ENCODE measurements at places on chromosomes 7 and 10.

DNA sequence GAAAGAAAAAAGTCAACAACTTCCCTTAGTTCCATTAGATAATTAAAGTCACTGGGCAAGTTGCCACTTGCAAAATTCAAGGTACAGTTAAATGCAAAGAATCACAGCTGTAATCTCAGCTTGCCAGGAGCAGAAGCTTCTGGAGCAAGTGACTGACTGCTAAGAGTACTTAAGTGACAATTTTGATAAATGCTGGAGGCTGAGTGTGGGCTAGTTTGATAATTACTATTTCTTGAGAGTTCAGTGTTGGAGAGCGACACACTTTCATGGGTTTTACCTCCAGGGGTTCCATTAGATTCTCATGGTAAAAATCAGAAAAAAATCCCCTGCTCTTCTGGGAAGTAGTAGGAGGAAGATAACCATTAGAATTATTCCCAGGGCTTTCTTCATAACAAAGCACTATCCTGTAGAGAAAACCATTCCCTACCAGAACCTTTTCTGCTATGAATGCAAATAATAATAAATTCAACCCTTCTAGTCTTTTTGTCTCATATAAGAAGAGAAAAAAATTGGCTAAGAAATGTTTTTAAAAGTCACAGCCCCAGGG lies 486.3 kb downstream of the POM121L12 start:
- DNase-seq, result no peak

- DNase-seq, result no peak
Observed at GRCh38 chr7:18345641-18346234, 149.8 kb upstream of the HDAC9 start.

DNA sequence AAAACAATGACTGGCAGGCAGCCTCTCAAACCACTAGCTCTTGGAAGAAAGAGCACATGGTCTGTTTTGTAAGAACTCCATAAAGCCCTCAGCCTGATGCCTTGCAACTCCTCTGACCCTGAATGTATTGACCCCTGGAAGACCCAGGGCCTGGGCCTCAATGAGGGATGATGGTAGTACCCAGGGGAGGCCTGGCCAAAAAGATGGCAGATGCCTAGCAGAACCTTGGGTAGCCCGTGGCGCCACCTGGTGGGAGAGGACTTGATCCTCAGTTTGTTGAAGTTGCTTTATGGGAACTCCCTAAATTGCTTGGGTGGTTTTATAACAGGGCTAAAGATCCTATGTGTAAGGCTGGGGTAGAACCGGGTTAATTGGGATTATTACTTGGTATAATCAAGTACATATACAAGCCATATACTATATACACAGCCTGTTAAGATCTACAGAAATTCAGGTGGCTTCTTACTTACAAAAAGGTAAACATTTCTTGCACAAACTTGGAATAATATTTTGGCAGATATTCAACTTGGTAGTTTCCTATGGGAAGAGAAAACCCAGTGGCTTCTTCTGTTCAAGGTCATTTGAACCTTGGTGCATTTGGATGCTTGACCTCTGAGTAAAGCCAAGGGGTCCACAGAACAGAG lies 95.8 kb upstream of the CACUL1 start:
- peak; percentile 55 for DNase-seq

- no peak for DNase-seq
Observed at GRCh38 chr10:110151467-110151866, 55.9 kb upstream of the MXI1 start.

GRCh38 chr10:12081470-12081869 lies 12.7 kb downstream of the DHTKD1 start:
- DNase-seq, result no peak

- no peak for DNase-seq
Observed at GRCh38 chr7:52786174-52786573, 249.3 kb upstream of the POM121L12 start.

GRCh38 chr7:41996381-41997035 lies 240.5 kb downstream of the GLI3 start:
- DNase-seq, result no peak

DNA sequence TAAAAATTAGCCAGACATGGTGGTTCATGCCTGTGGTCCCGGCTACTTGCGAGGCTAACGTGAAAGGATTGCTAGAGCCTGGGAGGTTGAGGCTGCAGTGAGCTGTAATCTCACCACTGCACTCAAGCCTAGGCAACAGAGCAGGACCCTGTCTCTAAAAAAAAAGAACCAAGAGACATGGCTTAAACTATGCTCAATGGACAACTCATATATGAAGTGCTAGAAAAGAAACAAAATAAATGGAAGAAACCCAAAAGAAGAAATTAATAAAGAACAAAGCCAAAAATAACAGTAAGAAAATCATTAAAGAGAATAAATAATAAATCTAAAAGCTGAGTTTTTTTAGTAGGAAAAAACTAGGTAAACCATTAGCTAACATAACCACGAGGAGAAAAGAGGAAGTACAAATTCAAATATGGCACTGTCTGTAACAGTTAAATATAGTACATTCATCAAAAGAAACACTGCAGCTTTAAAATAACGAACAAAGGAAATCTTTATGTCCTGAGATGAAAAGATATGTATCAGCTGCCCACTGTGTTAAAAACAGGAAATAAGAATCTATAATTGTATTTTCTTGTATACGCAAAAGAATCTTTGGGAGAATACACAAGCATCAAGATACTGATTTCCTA lies 48.7 kb downstream of the UPF2 start:
- DNase-seq, result no peak

DNA sequence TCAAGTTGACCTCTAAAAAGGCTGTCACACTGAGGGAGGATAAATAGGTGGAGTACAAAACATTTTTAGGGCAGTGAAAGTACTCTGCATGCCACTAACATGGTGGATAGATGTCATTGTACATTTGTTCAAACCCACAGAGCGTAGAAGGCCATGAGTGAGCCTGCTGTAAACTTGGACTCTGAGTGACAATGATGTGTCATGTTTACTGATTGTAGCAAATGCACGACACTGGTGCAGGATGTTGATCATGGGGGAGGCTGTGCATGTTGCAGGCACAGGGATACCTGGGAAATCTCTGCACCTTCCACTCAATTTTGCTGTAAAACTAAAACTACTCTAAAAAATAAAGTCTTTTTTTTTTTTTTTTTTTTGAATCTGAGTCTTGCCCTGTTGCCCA lies 52.5 kb upstream of the GRID1 start:
- no peak for DNase-seq

DNA sequence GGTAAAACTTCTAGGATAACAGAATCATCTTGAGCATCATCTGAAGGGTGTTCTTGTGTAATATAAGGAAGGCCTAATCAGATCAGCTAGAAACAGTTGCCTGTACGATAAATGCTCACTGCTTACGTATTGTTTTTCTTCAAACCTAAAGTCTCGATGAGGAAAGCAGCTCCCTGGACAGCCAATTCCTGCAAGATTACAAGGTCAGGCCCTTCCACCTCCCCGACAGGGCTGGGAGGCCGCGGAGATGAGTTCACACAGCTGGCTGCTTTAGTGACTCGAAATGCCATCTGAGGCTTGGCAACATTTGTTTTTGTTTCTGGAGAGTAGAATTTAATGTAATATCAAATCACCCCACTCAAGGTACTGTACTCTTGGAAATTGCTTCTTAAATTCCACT lies 95.1 kb upstream of the PFKP start:
- DNase-seq, result no peak

DNA sequence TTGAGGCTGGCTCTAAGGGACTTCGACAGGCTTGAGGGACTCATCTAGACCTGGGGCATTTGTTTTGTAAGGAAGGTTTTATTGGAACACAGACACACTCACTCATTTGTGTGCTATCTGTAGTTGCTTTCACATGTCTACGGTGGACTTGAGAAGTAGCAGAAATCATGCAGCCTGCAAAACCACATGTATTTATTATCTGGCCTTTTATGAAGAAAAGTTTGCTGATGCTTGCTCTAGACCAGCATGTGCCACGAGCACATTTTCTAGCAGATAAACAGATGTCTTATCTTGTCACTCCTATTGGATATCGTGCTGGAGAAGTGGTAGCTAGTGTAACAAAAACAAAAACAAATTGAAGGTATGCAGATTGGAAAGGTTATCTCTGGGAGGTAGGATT lies 9.8 kb downstream of the UPP1 start:
- DNase-seq, result no peak

GRCh38 chr7:98126311-98127142 lies 19.9 kb downstream of the LMTK2 start:
- DNase-seq, result no peak

- DNase-seq, result no peak
Observed at GRCh38 chr7:17939211-17939605, 1.1 kb downstream of the SNX13 start.

GRCh38 chr7:111137296-111138192 lies 46.6 kb downstream of the LRRN3 start:
- peak; percentile 20 for DNase-seq

GRCh38 chr10:113732966-113733365 lies 18.5 kb upstream of the PLEKHS1 start:
- DNase-seq, result no peak

DNA sequence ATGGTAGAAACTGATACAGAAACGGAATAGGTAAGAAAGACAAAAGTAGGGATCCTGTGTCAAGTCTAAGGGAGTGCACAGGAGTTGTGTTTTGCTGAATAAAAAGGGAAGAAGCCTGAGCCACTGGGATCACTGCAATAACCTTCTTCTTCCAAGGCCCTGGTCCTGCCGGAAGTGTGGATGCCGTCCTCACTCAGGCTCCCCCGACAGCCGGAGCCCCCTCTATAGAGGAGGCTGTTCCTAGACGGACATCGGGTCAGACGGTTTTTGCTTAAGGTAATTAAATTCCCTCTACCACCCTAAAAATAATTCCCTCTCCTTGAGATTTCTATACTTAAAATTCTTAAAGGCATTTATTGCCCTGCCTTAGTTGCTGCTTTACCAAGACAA lies 566.9 kb downstream of the PTPRN2 start:
- DNase-seq, result no peak

DNA sequence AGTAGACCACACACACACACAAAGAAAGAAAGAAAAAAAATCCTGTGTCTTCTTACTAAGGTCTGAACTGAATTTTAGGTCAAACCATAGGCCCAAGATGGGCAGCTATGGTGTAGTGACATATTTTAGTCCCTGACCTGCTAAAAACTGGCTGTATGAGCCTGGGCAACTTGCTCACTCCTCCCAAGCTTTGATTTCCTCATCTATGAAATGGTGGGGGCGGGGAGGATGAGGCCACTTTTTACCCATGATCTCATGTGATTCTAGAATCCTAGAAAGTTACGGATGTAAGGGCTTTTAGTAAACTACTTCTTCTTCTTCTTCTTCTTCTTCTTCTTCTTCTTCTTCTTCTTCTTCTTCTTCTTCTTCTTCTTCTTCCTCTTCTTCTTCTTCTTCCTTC lies 6.1 kb upstream of the CCL24 start:
- DNase-seq, result no peak

- DNase-seq, result no peak
Observed at GRCh38 chr10:35378541-35379210, 42.4 kb downstream of the CCNY start.

DNA sequence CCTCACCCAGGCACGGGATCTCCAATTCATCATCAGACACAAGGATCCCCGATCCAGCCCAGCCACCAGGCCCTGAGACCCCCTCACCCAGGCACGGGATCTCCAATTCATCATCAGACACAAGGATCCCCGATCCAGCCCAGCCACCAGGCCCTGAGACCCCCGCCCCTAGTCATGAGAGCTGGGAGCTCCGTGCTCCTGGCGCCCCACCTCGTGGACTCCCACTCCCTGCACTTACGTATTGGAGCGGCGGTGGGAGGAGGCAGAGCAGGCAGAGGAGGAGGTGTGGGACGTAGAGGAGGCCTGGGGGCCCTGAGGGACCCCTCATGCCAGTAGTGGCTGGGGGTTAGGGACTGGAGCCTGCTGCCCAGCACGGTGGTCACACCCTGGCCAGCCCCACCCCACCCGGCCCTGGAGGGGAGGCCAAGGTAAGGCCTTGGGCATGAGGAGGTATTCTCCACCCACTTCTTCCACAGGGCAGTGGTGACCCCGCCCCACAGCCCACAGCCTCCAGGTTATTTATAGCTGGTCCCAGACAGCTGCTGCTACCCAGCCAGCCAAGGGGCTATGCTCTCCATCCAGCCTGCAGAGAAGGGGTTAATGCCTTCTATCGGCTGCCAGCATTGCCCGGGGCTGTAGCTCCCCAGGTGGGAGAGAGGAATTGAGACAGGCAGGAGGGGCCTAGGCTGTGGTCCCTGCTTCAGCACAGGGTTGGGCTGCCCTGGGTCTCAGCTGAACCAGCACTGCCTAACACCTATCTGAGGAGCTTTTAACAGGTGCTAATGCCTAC lies 17.6 kb upstream of the CRHR2 start:
- no peak for DNase-seq

DNA sequence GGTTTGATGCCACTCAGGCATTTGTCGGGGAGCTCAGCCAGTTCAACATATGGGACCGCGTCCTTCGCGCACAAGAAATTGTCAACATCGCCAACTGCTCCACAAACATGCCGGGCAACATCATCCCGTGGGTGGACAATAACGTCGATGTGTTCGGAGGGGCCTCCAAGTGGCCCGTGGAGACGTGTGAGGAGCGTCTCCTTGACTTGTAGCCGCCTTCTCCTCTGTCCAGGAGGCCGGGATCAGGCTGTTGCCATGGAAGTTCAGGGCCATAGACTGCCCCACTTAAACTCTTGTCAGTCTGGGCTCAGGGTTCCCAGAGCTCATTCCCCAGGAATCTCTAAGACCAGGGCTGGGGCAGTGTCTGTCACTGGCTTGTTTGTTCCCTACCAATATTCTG lies 11.3 kb downstream of the NPTX2 start:
- no peak for DNase-seq

DNA sequence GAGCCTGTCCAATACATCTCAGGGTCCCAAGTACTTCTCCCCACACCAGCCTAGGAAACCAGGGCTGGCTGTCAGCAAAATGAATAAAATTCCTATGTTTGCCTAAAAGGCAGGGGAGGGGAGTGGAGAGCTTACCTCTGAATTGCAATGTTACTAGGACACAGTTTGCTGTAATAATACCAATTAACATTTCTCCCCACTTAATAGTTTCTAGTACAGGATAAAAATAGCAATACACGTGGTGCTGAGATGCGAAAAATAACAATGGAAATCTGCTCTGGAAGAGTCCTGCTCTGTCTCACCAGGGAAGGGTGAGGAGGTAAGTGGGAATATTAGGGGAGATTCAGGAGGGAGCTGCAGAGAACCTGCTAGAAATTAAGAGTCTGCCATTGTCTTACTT lies 112.3 kb downstream of the PLXNA4 start:
- DNase-seq, result no peak

- no peak for DNase-seq
Observed at GRCh38 chr7:147578196-147578595, 1012.4 kb upstream of the C7orf33 start.

GRCh38 chr10:132634947-132635271 lies 97.3 kb downstream of the INPP5A start:
- no peak for DNase-seq

DNA sequence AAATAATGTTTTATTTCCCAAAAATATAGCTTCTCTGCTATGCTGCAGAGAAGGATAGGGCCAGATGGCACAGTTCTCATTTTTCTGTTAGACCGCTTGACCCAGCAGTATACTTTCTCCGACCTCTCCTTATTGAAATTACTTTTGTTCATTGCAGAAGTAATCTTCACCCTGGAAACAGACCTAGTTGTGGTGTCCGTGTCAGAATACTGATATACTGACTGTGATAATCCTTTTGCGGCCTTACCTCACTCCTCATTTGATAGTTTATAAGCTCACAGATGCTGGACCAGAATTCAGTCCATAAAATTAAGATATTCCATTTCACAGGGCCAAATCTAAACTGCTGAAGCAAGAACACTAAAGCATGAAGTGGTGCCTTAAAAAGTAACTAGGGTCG lies 260.6 kb upstream of the DKK1 start:
- DNase-seq, result no peak
